ENCODE measurements at places on chromosomes 6 and 20.
A peak's percentile ranks its signal among the peaks of the same experiment; 100 is the strongest.

DNA sequence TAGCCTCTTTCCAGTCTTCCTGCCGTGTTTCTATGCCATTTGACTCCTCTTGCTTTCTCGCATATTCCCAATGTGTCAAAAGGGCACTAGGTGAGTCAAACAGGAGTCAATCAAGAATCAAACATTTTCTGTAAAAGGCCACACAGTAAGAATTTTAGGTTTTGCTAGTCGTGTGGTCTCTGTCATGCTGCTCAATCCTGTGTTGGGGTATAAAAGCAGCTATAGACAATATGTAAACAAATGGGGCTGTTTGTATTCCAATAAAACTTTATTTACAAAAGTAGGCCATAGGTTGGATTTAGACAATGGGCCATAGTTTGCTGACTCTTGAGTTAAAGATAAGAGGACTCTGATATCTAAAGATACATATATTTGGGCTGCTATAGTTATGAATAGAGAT, 235.4 kb upstream of the BTBD3 start:
- DNase-seq = no peak

GRCh38 chr6:117346142-117346930, 79.4 kb downstream of the ROS1 start:
- peak; percentile 72 for DNase-seq

DNA sequence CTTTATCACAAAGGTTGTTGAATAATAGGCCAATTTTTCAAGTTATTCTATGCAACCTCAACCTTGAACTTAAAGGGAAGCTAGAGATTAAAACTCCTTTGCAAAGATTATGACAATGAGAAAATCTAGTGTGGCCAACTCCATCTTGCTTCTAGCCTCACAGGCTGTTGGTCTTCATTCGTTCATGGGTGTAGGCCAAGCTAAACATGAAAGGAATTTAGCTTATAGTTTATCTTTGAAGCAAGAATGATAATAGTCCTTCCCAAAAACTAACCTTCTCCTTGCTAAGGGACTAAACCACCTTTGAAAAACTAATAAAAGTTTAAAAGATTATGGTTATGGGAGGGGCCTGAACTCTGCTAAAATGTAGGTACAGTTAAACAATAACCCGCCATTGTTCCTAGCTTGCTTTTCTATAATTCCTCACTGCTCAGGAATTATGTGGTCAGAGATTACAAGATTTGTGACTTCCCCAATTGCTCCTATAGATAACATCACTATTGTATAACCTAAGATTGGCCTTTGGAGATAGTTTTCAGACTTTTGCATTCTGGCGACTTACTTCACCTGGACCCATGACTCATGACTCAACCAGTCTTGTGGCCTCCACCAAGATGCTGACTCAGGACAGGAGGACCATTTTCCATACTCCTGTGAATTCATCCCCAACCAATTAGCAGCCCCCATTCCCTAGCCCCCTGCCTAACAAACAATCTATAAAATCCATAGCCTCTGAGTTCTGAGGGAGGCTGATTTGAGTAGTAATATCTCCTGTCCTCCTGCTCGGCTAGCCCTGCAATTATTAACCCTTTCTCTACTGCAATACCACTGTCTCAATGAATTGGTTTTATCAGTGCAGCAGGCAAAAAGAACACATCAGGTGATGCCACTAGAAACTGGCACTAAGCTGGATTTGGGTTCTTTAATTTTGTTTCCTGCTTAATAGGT, 154.5 kb downstream of the CD83 start:
- no peak for DNase-seq

- no peak for DNase-seq
Observed at GRCh38 chr6:153564803-153565202, 433.7 kb upstream of the RGS17 start.

- DNase-seq = no peak
Observed at GRCh38 chr6:11681770-11682169, 96.8 kb downstream of the ADTRP start.

DNA sequence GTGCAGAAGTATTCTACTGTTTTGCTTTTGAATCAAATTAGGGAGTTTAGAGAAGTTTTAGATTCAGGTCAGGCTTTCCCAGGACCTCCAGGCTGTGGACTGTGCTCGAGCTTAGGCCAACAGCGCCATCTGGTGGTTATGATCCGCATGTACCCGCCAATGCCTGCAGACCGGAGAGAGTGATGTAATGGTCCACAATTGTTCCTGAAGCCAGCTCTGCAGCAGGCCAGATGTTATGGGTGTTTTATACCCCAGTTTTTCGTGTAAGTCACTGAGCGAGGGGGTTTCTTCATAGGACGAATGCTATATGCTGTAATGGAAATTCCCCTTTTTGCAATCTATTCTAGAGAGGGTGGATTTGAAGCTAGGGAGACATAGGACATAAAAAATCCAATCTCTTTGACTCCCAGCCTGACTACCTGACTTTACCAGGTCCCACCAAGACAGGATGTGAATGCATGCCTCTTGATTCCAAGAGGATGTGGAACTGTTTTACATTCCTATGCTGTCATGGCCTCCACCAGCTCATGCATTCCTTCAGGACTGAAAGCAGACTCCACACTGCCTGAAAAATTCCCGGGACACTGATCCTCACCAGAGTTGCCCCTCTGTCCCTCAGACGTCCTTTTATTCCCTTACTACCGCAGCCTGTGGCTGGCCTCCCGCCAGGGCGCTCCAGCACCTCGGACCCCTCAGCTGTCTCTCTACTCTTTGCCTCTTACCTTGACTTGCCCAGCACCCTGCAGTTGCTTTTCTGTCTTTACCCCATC, 41.2 kb upstream of the LY86 start:
- peak; percentile 78 for DNase-seq

GRCh38 chr6:4308364-4308763, 173.0 kb upstream of the ECI2 start:
- DNase-seq = no peak

DNA sequence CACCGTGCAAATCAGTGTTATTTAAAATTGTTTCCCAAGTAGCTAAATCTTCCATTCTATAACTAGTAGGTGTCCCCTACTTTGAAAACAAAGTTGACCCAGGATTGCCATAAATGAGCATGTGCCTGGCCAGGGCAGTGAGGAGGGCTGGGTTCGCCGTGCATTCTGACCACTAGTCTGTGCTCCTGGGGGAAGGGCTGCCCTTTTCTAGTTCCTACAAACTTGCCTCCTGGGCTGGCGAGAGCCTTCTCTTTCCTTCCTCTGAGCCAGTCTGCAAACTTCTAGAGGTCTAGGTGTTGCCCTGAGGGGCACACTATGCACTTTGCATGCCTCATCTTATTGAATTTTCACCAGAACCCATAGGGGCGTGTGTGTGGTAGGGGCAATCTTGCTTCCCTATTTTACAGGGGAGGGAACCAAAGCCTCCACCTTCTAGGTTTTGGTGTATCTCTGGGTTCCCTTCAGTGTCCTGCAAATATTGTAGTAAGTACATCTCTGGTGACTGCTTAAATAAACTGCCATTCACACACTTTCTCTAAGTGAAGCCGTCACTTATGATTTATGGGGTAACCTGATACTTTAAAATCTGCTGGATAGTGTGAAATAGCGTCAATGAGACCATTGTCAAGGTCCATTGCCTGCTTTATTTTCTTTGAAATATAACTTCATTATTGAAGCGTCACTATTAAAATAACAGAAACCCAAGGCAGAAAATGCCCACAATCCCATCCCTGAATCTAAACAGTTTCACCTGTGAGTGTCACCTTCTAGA, 42.2 kb downstream of the CDH26 start:
- no peak for DNase-seq

GRCh38 chr6:6646859-6647258, 58.3 kb downstream of the LY86 start:
- no peak for DNase-seq

Data from NCI-H774 (cell line).